ENCODE measurements at places on chromosomes 16 and 17.

- no peak for DNase-seq
Measured at GRCh38 chr17:43543771-43544575, 2.2 kb downstream of the ETV4 start.

GRCh38 chr17:27954548-27955495, 61.7 kb upstream of the LYRM9 start:
- DNase-seq: no peak

DNA sequence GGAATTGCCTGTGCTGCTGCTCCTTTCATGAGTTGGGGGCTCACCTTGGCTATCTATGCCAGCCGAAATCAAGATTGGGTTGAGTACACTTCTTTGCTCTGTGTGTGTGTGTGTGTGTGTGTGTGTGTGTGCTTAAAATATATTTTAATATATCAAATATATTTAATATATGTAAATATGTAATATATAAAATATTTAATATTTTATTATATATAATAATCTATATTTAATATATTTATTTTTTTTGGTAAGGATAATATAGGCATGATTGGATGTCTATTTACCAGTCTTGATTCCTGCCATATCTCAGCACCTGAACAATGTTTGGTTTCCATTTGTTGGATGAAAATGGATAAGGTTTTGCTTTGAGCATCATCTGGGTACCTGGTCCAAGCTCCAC, 399.3 kb downstream of the CA10 start:
- no peak for DNase-seq

- no peak for DNase-seq
Measured at GRCh38 chr17:17726458-17727060, 45.3 kb downstream of the RAI1 start.

- no peak for DNase-seq
Measured at GRCh38 chr16:29230671-29231096, 175.8 kb downstream of the NPIPB11 start.

DNA sequence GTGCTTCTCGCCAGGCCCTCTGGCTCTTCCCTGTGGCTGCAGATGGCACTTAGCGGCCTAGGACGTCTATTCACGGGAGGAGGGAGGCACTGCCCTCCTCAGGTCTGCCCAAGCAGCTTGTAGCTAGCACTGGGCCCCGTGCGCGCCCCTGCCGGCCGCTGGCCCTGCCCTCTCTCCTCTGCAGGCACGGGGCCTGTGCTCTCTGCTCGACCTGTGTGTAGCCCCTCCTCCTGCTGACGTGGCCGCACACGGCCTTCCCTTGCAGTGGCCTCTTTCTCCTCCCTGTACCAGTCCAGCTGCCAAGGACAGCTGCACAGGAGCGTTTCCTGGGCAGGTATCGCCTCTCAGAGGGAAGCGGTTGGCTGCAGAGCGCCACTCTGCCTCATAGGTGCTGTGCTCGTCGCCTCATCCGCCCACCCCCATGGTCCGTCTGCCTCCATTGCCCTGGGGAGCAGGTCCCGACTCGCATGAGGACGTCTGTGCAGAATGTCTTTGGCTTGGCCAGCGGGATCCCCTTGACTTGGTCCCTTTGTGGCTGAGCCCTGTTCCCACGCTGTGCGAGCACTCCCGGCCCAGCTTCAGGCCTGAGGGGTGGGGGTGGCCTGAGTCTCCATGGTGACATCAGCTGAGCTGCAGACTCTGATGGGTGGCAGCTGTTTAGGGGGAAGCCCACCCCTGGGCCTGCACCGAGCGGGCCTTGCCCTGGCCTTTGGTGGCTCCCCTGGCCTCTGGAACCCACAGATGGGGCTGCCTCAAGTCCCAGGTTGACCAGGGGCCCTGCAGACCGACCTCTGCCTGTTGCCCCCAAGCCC, 34.6 kb downstream of the TSC2 start:
- no peak for DNase-seq

DNA sequence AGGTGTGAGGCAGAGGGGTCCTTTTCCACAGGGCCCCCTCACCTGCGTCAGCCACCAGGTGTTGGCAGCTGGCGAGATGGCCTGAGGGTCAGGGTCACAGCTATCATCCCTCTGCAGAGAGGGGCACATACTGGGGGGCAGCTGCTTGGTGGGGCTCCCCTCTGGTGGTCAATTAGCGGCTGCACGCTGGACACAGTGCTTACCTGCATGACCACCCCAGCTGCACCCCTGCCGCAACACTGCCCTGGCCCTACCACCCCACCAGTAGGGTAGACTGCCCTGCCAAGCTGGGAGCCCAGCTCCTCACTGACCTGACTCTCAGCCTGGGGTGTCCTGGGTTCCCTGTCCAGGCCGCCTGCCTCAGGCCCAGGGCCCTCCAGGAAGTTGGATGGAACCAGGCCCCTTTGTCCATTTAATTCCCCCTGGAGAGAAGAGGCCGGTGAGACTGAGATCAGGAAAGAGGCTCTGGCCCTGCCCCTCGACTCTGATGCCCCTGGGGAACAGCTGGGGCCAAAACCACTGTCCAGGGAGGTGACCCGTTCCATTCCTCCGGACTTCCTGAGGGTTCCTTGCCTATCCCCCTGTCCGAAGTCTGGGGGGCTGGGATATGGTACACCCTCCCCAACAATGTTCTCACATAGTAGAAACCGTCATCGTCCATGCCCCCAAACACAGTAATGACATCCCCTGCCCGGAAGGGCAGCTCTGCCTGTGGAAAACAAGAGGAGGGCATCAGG, 23.7 kb downstream of the TSPOAP1 start:
- no peak for DNase-seq

GRCh38 chr17:81542431-81543338, 9.5 kb downstream of the FAAP100 start:
- no peak for DNase-seq

- no peak for DNase-seq
Measured at GRCh38 chr16:81823111-81823510, 44.0 kb downstream of the PLCG2 start.

- DNase-seq: no peak
Measured at GRCh38 chr16:5059386-5060072, 6.2 kb downstream of the C16orf89 start.

- no peak for DNase-seq
Measured at GRCh38 chr17:38579934-38580333, 25.8 kb downstream of the SRCIN1 start.

Measured in brain pericyte (primary cell).